ENCODE measurements at places on chromosomes 3 and 15. TPM values are rescaled to one million over a fixed set of nuclear protein-coding genes. Genes with fewer than 3 reads are reported as not detected.

GRCh38 chr3:73683706-73684105 is 59.0 kb upstream of the PDZRN3 start:
- H3K4me3 ChIP-seq = no peak overlapping the region
- no peak overlapping the region for H3K27ac ChIP-seq
- no peaks in the 10 kb centered on the region for H3K4me1 ChIP-seq
- no peaks in the 10 kb centered on the region for H3K27me3 ChIP-seq
- DNase-seq = no peak
- no peaks in the 10 kb centered on the region for H3K36me3 ChIP-seq

Gene PEX11A
- 64.2 TPM for total RNA-seq

DNA sequence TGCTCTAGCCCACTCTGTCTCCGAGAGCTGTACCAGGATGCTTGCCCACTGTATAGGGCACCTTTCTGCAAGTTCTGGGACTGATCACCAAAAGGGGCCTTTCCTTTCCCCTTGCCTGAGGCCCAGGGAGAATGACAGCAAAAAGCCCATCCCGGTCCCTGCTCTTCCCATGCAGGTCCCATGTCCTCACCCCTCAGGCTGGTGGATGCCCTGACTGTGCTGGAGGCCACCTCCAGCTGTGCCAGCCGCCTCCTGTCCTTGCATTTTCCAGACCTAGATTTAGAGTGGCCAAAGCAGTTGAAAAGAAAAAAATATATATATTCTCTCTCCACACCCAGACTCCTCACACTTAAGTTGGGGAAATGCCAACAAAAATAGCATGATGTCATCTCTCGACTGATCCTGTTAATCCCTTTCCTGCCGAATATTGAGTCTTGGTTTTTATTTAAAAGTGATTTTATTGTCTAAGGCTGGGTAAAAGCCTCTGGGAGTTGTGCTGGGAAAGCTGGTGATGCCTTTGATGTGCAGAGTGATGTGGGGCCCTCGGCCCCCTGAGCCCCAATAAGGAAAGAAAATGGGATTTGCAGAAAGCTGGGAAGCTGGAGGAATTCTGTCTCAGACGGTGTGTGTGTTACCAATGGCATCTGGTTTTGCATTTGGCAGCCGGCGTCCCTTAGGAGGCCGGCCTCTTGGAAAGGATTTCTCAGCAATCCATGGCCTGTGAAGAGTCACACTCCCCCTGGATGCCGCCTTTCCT is 29.3 kb upstream of the TPM1 start:
- no peaks in the 10 kb centered on the region for H3K36me3 ChIP-seq
- no peaks in the 10 kb centered on the region for H3K4me1 ChIP-seq
- no peak overlapping the region for H3K4me3 ChIP-seq
- DNase-seq = no peak
- H3K27ac ChIP-seq = no peak overlapping the region

Gene CACNA2D2
- total RNA-seq = 0.80 TPM

Gene SEMA3B
- total RNA-seq = 11.1 TPM

DNA sequence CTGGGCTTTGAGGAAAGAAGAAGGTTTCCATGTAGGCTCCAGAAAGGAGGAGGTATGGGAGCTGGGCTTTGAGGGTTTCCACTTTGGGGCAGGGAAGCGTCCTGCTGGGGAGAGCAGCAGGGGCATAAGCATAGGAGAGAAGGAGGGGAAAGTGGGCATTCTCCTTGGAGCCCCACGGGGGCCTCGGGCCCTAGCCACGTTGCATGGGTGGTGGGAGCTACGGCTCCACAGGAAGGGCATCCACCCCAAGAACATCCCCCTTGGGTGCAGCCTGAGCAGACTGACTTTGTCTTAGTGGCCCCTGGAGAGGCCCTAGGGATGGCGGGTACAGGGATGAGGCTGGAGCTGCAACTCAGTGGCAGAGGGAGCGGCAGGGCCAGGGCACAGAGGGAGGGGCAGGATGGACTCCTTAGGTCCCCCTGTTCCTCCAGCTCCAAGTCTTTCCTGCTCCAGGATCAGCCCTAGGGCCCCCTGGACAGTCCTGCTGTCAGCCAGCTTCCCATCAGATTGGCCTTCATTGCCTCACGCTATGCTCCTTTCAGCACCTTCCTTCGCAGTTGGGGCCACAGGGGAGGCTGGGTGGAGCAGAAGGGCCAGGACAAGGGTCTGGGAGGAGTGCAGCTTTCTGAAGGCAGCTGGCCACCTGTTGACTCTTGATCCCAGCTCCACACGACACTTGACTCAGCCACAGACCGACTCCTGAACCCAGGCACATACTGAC is 22.9 kb downstream of the PRR20G start:
- no peak overlapping the region for H3K4me3 ChIP-seq
- DNase-seq = no peak
- no peak overlapping the region for H3K27ac ChIP-seq
- no peaks in the 10 kb centered on the region for H3K36me3 ChIP-seq
- H3K4me1 ChIP-seq = peaks cover 3% of the 10 kb centered on the region

DNA sequence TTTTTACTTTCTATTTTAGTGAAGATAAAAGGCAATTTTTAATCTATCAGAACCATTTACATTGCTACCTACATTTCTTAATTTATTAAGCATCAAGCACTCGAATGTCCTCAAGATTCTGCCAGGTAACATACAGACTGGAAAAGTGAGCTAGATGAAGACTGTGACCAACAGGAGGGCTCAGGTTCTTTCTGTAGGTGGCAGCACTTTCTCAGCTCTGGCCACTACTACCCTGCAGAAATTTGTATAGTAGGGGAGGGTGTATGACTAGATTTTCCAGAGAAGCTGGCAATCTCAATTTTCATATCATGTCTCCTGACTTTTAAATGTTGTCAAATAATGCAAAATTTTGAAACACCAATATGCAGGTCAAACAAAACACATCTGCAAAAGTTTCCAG is 165.0 kb upstream of the SUCLG2 start:
- H3K27ac ChIP-seq = no peak overlapping the region
- H3K4me3 ChIP-seq = no peak overlapping the region
- H3K27me3 ChIP-seq = no peaks in the 10 kb centered on the region
- DNase-seq = no peak
- no peaks in the 10 kb centered on the region for H3K36me3 ChIP-seq
- no peaks in the 10 kb centered on the region for H3K4me1 ChIP-seq

- H3K4me3 ChIP-seq = no peak overlapping the region
- H3K27me3 ChIP-seq = no peaks in the 10 kb centered on the region
- H3K27ac ChIP-seq = no peak overlapping the region
Measured at GRCh38 chr15:41568350-41569017, 9.5 kb downstream of the TYRO3 start.

Gene SLC2A2
- not detected for total RNA-seq

DNA sequence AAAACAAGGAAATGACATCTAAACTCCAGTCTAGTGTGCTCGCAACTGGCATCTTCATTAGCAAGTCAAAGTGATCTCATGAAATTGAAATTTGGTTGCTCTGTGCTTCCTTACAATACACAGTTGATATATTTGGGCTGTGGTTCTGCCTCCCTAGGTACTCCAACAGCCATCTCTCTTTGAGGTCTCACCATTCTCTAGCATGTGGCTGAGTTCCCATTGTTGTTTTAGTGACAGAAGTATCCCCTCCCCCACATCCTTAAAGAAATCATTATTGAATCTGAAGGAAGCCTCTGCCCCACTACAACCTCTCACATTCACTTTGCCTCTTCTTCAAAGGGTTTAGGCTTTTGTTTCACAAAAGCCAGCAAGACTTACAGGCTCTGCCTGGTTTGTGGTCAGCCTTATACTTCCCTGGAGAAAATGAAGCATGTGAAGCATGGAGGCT is 516.5 kb downstream of the NLGN1 start:
- no peaks in the 10 kb centered on the region for H3K36me3 ChIP-seq
- no peaks in the 10 kb centered on the region for H3K4me1 ChIP-seq
- H3K4me3 ChIP-seq = no peak overlapping the region
- no peak for DNase-seq
- H3K27me3 ChIP-seq = no peaks in the 10 kb centered on the region

Gene TGM4
- total RNA-seq = not detected

All from breast epithelium (tissue), 4 donors.